ENCODE measurements at places on chromosomes 3 and 15. TPM values are rescaled to one million over a fixed set of nuclear protein-coding genes. Genes with fewer than 3 reads are reported as not detected.
A peak's percentile ranks its signal among the peaks of the same experiment; 100 is the strongest.

GRCh38 chr15:76470691-76471090 lies 134.1 kb downstream of the ISL2 start:
- DNase-seq, result no peak
- H3K27me3 ChIP-seq, result no peaks in the 10 kb centered on the region
- H3K27ac ChIP-seq, result no peak overlapping the region
- peaks cover 2% of the 10 kb centered on the region for H3K36me3 ChIP-seq

DNA sequence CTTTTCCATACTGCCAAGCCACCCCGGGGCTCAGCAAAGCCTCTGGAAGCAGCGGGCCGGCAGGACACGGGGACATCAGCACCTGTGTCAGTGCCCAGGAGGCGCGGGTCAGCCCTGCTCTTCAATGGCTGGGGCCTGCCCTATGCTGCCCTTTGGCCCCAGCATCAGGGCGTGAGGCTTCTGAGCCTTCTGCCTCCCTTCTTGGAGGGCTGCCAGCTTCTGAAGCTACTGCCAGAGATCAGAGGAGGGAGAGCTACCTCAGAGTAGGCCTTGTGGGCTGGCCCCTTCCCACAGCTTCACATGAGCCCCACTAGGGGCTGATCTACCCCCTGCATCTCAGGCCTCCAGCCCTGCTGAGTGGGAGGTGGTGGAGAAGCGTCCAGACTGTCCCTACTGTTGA lies 13.0 kb upstream of the TMEM115 start:
- no peaks in the 10 kb centered on the region for H3K27me3 ChIP-seq
- H3K36me3 ChIP-seq, result no peaks in the 10 kb centered on the region
- DNase-seq, result peak; percentile 57

DNA sequence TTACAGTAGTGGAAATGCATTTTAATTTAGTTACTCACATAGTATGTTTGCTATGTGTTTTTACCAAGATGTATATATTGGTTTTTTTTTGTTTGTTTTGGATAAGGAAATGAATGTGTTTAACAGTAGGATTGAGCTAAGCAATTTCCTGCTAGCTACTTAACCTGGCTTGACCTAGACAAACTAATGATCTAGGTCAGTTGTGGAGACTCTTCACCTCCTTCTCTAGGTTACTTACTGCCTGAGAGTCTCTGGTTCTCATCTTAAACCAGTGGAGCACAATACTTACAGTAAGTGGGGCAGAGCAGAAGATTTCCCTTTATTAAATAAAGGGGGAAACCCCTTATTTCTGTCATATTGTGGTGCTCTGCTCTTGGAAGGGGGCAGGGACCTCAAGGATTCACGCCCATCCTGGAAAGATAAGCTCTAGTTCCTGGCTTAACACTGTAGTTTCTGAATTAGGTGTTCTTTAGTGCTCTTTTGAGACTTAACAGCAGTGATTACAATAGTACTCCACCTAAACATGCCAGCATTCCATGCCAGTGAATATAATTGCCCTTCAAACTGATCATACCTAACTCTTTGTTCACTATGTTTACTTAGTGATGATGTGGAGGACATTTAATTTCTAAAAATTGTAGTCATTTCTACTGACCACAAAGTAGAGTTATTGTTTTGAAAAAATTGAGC lies 79.9 kb downstream of the UBP1 start:
- no peaks in the 10 kb centered on the region for H3K36me3 ChIP-seq
- DNase-seq, result no peak
- no peaks in the 10 kb centered on the region for H3K27me3 ChIP-seq
- no peak overlapping the region for H3K27ac ChIP-seq
- H3K4me3 ChIP-seq, result no peak overlapping the region

GRCh38 chr3:11643201-11643603 lies 513 bp downstream of the VGLL4 start:
- H3K36me3 ChIP-seq, result no peaks in the 10 kb centered on the region
- peak; percentile 64 for DNase-seq
- H3K4me3 ChIP-seq, result peak overlapping the region; percentile 61
- peak overlapping the region; percentile 98 for H3K27ac ChIP-seq

GRCh38 chr3:40914475-40914874 lies 284.8 kb upstream of the CTNNB1 start:
- no peaks in the 10 kb centered on the region for H3K4me1 ChIP-seq
- H3K36me3 ChIP-seq, result no peaks in the 10 kb centered on the region
- no peak overlapping the region for H3K27ac ChIP-seq
- no peak for DNase-seq
- no peak overlapping the region for H3K4me3 ChIP-seq

DNA sequence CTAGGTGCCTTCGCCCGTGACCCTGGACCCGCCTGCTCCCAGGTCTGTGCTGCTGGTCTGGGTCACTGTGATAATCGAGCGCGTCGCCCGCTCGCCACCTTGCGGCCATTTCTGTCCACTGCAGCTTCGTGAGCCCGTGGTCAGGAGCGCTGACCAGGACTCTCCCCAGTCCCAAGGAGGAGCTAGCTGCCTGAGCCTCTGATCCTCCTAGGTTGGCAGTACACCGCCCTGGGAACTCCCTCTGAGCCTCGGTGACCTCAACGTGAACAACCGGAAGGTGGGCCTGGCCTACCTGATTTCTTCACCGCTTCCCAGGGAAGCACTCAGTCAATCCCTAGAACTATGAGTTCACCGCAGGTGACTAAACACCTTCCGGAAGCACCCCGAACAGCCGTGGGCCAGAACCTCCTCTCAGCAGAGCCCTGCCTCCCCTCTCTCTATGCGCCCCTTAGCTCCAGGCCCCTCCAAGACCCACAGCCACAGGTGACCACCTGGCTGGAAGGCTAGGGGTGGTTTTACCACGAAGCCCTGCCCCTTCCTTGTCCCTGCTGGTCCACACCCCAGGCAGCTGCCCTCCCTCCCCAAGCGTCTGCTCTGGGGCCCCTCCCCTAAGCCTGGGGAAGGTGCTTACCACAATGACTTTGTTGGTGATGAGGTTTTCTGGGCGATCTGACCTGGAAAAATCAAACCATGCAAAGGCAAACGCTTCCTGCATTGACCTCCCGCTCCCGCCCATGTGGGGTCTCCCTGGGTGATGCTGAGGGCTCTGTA lies 9.7 kb downstream of the PLA2G4D start:
- no peak overlapping the region for H3K4me3 ChIP-seq
- H3K36me3 ChIP-seq, result no peaks in the 10 kb centered on the region
- H3K4me1 ChIP-seq, result no peaks in the 10 kb centered on the region
- no peak overlapping the region for H3K27ac ChIP-seq

PLSCR4 gene
- 95.2 TPM for total RNA-seq

GRCh38 chr3:112411425-112411824 lies 78.5 kb downstream of the CD200 start:
- no peaks in the 10 kb centered on the region for H3K4me1 ChIP-seq
- H3K36me3 ChIP-seq, result no peaks in the 10 kb centered on the region
- no peak overlapping the region for H3K27ac ChIP-seq
- no peaks in the 10 kb centered on the region for H3K27me3 ChIP-seq

DNA sequence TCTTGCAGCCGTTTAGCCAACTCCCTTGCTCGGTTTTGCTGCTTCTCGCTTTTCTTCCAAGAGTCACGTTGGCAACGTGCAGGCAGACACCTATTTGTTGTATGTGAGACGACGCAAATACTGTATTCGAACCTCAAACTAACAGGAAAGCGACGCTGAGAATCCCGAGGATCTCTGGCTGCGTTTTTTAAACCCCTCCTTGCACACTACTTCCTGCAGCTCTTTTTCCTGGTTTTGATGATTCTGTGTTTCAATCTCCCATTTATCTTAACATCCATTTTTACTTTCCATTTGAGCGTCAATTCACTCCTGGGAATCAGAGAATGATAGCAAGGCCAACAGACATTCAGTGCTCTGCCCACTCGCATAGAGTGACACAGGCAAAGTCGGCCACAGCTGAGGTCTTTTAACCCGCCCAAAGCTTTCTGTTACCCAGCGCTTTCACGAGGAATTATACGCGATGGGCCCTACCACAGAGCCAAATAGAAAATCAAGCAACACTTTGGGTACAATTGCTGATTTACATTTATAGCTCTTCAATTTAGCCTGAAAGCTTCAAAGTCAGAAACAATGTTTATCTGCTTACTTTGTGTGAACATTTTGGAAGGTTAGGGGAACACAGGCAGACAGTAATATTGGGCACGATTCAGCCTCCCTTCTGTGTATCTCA lies 1.6 kb upstream of the ANXA2 start:
- H3K36me3 ChIP-seq, result peaks cover 7% of the 10 kb centered on the region
- no peak for DNase-seq
- no peaks in the 10 kb centered on the region for H3K27me3 ChIP-seq
- no peak overlapping the region for H3K27ac ChIP-seq

- no peaks in the 10 kb centered on the region for H3K4me1 ChIP-seq
- no peaks in the 10 kb centered on the region for H3K36me3 ChIP-seq
- no peaks in the 10 kb centered on the region for H3K27me3 ChIP-seq
- no peak overlapping the region for H3K4me3 ChIP-seq
Measured at GRCh38 chr3:12229146-12229851, 59.6 kb upstream of the PPARG start.

DNA sequence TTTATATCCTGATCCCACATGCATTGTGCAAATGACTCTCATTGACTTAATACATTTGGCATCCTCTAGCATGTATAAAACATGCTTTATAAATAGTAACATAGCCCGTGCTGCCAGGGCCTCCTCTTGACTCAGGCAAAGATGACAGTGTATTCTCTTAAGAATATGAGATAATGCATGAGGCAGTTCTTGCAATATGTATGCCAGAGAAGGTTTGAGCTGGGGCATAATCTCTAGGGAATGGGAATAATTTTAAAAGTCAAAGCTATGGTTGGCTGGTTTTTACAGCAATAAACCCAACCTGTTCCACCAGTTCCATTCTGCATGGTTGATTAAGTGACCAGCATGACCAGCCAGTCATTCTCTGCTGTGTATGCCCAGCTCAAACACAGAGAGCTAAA lies 179.0 kb upstream of the PFN2 start:
- no peaks in the 10 kb centered on the region for H3K4me1 ChIP-seq
- no peaks in the 10 kb centered on the region for H3K27me3 ChIP-seq
- no peaks in the 10 kb centered on the region for H3K36me3 ChIP-seq
- no peak for DNase-seq

DNA sequence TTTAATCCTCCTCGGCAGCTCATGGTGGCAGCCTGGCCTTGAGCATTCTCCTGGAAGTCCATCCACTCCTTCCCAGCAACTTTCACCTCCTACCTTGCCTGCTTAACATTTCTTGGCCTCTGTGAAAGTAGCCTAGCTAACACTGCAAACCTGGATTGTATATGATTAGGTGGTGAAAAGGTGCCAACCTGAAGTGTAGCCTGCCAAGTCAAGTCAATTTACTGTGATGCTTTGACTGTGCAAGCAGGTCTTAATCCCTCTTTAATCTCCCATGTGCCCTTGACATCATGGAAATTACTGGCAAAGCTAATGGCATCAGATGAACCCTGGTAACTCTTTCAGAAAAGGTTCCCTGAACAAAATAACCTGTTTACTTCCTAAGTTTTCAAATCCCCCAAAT lies 169.7 kb upstream of the NR2F2 start:
- no peak for DNase-seq
- no peak overlapping the region for H3K27ac ChIP-seq
- H3K27me3 ChIP-seq, result no peaks in the 10 kb centered on the region
- peaks cover 3% of the 10 kb centered on the region for H3K4me1 ChIP-seq

DNA sequence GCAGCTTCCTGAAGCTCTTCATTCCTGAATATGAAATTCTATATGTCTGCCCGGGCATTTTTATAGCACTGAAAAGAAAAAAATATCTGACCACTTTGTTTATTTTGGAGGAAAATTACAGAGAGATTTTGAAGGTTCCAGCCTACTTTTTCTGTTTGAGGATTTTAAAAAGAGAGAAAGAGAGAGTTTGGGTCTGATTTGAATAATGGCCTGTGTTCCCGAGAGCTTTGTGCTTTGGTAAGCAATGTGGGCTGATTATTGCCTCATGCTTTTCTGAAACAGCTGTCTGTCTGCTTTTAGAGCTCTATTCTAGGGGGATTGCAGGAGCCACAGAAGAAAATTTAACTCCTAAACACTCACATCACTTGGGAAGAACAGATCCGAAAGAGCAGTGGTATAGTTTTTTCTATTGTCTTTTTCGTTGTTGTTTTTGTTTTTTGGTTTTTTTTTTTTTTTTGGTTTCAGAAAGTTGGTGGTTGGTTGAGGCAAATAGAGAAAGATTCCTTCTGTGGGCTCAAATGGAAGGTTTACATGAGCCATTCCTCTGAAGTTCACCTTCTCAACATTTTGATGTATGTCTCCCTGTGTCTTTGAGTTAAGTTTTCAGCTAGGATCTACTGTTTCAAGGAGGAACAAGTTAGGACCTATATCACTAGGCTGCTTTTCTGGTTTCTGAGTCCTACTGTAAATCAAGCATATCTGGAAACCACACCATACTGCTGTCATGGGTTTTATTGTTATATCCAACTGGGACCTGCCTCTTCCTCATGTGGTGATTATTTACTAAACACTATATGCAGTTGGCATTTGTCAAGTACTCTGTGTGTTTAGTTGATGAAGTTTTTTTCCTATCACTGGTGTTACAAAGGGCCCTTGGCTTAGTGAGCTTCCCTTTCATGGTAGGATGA lies 178.9 kb downstream of the KCNMB2 start:
- H3K27me3 ChIP-seq, result no peaks in the 10 kb centered on the region
- no peak overlapping the region for H3K4me3 ChIP-seq
- H3K27ac ChIP-seq, result no peak overlapping the region
- no peaks in the 10 kb centered on the region for H3K36me3 ChIP-seq
- H3K4me1 ChIP-seq, result peaks cover 21% of the 10 kb centered on the region

PTPRG gene
- 131 TPM for total RNA-seq

C3orf85 gene
- total RNA-seq, result not detected

DNA sequence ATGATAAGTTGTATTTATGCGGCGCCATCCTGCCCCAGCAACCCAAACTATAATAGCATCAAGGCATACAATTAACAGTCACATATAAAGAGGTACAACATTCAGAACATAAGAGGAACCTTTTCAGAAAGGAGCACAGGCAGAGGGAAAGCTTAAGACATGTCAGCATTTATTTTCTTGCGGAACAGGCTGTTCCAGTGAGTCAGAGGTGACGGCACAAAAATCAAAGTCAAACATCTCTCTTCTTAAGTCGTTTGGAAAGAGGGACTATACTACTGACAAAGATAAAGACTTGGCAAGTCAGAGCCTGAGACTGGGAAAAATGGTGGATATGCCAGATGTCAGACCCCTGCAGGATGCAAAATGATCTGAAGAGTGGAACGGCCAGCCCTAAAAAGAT lies 128.4 kb downstream of the CTNNB1 start:
- H3K4me1 ChIP-seq, result no peaks in the 10 kb centered on the region
- no peaks in the 10 kb centered on the region for H3K36me3 ChIP-seq
- no peak overlapping the region for H3K4me3 ChIP-seq
- no peaks in the 10 kb centered on the region for H3K27me3 ChIP-seq
- H3K27ac ChIP-seq, result no peak overlapping the region

DNA sequence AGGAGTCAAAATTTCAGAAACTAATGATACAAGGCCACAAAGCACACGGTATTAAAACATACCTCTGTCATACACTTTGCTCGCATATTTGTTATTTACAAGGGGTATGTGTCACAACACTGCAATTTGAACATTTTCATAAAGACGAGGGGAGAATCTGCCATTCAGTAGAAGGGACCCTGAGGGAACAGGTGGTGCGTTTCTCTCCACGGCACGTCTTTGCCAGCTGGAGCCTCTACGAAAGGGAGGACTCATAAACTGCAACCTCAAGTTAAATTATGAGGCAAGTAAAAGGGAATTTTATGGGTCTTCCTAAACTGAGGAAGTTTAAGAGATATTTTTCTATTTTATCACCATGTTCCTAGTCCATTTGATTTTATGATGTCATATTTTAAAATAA lies 19.1 kb downstream of the ATP10A start:
- no peak for DNase-seq
- H3K27me3 ChIP-seq, result no peaks in the 10 kb centered on the region
- H3K4me1 ChIP-seq, result no peaks in the 10 kb centered on the region
- no peak overlapping the region for H3K27ac ChIP-seq

All from lung (tissue), 17 donors.